ENCODE measurements at places on chromosomes 4 and X.
A peak's percentile ranks its signal among the peaks of the same experiment; 100 is the strongest.

DNA sequence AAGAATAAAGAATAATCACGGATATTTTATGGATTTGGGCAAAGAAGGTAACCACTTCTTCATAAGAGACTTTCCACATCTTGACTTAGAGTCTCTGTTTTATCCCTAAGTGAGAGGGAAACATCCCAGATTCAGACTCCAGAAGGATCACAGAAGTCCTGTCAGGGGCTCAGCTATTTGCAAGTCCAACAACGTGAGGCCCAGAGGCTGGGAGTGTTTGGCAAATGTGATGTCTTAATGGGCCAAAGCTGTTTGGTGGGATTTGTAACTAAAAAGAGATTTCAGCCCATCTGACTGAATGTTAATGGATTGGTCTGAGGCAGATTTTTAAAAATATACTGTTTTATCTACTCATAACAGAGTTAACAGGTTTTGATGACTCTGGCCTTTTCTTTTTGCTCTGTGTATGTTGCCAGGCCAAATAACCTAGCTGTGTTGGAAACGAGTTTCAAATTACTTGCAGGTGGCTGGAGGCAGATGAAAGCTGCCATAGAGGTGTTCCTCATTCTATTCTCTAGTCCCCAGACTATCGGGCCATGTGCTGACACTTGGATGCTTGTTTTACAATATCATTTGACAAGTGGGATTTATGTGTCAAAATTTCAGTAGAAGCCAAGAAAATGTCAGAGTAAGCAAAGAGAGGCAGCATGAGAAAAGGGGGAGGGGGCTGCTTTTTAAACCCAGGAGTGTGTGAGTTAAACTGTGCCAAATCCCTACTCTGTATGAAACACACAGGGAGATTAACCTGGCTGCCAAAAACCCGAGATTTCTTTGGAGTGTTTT, 330.9 kb downstream of the DCHS2 start:
- DNase-seq = no peak

DNA sequence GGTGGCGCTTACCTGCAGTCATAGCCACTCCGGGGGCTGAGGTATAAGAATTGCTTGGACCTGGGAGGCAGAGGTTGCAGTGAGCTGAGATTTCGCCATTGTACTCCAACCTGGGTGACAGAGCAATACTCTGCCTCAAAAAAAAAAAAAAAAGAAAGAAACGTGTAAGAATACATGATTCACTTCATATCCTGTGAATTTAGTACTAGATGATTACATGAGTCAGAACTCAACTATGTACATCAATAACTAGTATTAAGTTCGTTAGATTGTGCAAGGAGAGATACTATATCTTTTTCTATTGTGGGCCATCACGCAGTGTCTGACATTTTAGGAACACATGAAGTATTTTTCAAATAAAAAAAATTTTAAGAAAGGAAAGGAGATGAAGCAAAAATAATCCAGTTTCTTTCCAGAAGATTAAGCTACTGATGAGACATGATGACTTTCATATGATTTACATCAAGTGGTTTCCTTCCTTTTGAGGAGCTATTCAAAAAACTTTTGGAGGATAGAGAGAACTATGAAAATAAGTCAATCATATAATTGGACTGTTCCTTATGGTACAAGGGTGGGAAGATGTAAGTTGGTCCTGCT, 64.7 kb upstream of the EXOC1L start:
- DNase-seq = no peak

DNA sequence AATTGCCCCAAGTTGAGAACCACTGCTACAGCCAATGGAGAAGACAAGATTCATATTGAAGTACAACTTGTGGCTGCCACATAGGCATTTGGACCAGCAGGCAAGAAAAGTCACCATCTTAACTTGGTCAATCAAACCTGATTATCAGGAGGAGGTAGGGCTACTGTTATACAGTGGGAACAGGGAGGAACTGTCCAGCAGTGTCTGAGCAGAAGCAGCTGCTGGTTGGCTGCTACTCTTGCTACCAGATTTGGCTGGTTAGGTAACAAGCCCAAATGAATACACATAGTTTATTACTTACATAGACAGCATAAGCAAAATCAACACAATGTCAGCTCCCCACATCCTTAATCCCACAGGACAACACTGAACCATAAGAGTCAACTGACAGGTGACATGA, 39.4 kb downstream of the ATP1B4 start:
- DNase-seq = no peak

DNA sequence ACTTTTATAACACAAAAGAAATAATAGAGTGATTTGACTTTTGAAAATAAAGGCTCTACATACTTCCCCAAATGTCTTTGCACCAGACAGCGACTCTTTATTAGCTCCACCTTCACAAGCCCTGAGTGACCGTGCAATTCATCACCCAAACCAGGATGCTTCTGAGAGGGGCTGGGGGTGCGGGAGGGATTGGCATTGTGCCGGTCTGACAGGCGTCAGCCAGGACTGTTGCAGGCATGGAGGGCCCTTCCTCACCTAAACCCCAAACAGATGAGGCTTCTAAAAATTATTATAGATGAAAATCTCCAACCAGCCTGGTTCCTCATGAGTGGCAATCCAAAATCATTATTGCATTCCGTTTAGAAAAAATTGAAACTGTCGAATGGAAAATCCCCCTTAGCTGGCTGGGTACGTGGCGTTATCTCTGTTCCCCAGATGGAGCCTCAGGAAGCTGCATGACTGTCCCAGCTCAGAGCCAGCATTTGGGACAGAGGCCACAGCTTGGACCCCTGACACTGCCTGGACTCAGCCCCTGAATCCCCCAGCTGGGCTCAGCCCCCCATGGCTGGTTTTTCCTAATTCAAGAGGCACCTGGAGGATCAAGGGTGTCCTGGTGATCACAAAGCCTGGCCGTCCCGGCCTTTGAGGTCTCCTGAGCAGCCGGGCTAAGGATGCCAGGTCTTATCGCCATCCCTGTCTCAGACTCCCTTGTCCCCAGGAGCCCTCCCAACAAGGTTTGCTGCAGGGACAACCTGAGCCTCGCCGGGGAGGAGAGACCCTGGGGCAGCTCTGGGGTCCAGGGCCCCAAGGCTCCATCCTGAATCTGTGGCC, 60.4 kb downstream of the SORCS2 start:
- DNase-seq = no peak

DNA sequence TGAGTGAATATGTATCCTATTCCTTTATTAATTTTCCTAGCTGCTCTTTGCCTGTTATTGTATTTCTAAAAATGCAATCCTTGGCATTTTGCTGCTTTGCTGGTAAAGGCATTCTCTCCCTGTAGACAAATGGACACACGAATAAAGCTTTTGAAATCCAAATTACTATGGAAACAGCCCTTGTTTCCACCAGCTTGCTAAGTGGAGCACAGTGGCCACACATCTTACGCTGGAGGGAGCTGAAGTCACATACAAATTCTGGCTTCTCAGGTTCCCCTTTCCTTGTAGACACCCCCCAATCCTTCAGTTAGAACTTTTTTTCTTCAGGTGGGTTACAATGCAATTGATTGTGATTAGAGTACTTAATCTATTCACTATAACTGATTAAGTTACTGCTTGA, 66.2 kb downstream of the AGA start:
- DNase-seq = no peak

DNA sequence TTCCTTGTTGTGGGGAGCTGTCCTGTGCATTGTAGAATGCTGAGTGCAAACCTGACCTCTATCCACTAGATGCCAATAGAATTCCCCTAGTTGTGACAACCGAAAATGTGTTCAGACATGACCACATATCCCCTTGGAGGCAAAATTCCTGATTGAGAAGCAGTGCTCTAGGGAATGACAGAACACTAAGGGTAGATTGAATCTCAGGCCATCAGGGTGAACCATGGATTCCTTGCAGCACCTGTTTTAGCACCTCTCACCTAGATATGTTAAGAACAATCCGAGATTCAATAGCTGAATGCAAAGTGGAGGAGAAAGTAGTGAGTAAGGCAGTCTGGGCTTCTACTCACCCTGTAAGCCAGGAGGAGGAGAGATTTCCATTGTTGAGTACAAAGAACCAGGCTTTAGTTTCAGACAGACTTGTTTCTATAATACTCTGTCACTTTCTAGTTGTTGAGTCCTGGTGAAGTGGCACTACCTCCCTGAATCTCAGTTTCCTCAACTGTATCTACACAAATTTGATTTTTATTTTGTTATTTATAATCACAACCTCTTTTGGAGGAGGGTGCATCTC, 111.0 kb upstream of the RAP2C start:
- no peak for DNase-seq

DNA sequence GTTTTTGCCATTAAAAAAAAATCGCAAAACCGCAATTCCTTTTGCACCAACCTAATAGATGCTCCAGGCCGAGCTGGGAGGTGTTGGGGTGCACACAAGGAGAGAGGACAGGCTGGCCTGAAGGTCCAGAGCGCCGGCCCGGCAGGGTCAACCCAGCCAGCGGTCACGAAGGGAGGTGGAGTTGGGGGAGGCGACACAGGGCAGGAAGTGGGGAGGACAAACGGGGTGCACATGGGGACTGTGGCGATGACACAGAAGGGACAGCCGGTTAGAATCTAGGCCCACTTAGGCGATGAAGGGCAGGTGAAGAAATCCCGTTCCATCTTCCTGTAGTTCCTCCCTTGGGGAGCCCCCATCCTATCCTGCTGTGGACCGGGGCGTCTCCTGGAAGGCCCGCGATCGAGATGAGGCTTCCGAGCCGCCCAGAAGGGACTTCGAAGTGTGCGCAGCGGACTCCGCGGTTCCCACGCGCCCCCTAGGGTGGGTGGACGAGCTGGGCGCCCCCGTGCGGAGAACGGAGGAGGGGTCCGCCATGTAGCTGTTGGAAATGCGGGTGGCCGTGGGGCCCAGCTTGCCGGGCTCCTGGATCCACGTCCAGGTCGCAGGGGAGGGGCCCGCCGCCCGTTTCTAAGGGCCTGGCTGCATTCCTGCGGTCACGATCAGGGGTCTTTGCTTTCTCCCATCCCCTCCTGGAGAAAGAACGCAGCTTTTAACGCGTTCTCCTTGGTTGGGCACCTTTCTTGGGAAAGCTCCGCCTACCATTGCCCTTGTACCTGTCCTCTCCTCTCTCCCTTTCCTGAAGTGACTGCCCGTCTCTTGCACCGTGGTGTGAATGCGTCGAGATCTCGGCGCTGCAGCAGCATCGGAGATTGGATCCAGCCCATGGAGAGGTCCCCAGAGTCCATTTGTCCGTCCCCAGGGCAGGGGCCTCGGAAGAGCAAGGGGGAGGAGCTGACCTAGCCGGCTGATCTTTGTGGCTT, 17.0 kb upstream of the HPF1 start:
- DNase-seq = no peak

GRCh38 chr4:154189346-154189745, 302.3 kb downstream of the DCHS2 start:
- DNase-seq = no peak

GRCh38 chr4:133263104-133263503, 114.0 kb downstream of the PCDH10 start:
- no peak for DNase-seq

GRCh38 chrX:114058988-114059418, 524.9 kb upstream of the HTR2C start:
- no peak for DNase-seq

- DNase-seq = no peak
Measured at GRCh38 chrX:110397904-110398303, 39.3 kb downstream of the RTL9 start.

- no peak for DNase-seq
Measured at GRCh38 chr4:42927946-42928345, 35.4 kb downstream of the GRXCR1 start.

- DNase-seq = peak; percentile 45
Measured at GRCh38 chr4:55347610-55348228, 1.7 kb downstream of the SRD5A3 start.

DNA sequence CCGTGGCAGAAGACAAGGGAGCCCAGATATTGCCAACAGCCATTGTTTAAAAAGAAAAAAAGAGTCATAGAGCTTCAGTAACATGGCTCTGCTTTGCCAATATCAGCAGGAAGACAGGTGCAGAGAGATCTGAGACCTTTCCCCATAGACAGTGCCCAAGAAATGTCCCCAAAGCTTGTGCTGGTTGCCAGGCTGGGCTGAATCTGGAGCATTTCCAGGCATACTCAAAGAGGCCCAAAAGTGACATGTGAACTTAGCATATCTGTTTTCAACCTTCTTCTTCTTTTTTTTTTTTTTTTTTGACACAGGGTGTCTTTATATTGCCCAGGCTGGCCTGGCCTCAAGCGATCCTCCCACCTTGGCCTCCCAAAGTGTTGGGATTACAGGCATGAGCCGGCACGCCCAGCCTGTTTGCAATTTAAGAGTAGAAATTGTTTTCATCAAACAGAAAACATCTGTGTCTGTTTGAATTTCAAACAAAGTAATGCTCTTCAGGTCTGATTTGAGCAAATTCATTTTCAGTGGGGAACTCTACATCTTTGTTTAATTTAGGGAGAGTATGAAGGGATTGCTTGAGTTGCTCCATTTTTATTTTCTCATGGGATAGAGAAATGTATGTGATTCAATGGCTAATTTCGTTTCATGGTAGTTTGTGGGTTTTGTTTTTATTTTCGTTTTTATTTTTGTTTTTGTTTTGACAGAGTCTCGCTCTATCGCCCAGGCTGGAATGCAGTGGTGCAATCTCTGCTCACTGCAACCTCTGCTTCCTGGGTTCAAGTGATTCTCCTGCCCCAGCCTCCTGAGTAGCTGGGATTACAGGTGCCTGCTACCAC, 56.6 kb upstream of the RBM47 start:
- DNase-seq = no peak

DNA sequence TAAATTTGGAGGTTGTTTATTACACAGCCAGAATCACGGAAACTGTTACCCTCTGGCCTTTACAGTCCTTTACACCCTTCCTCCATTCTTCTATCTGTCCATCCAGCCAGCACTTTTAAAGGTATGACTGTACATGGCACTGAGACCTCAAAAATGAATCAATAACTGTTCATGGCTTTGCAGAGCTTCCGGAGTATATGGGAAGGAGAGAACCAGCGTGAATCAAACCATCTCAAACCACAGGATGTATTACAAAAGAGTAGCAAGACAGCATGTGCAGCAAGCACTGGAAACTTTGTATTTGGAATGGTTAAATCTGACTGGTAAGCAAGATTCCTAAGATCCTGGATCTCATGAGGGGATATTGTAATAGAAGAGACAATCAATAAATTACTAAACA, 228.5 kb upstream of the CASK start:
- DNase-seq = no peak

DNA sequence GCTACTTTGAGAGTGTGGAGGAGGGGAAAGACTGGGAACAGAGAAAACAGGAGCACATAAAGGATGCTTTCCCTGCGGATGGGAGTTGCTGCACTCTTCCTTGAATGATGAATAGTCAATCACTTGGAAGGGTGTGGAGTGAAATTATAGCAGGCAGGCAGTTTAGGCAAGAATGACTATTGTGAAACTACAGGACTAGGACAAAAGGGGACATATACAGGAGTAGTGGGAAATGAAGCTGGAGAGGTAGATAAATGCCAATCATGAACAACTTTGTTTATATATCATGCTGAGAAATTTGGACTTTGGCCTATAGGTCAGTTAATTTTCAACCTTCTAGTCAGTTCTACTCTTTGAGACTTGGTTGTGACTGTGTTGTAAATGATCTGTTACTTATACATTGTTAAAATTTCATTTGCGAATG, 76.9 kb downstream of the PAQR3 start:
- no peak for DNase-seq

GRCh38 chr4:96691521-96691920, 851.6 kb downstream of the PDHA2 start:
- no peak for DNase-seq

Data from AML-193 (cell line).